ENCODE measurements at places on chromosomes 2 and 18. TPM values are rescaled to one million over a fixed set of nuclear protein-coding genes. Genes with fewer than 3 reads are reported as not detected.

DNA sequence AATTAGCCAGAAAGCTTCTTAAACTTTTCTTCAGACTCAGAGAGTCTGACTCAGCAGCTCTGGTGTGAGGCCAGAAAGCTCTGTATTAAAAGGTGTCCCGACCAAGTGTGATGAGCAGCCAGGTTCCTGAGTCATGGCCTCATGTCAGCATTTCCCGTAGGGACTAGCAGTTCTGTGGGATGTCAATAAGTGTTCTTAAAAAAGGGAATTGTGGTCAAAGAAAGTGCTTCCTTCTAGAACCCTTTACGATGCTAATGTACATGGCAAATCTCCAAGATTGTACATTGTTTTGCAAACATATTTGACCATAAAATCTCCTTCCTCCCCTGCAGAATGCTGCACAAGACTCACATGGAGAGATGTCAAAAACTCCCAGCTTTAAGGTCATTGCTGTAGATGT, 80.1 kb downstream of the PLA2R1 start:
- H3K27me3 ChIP-seq: no peaks in the 10 kb centered on the region
- H3K4me1 ChIP-seq: peaks cover 5% of the 10 kb centered on the region
- DNase-seq: no peak
- H3K36me3 ChIP-seq: no peaks in the 10 kb centered on the region

DNA sequence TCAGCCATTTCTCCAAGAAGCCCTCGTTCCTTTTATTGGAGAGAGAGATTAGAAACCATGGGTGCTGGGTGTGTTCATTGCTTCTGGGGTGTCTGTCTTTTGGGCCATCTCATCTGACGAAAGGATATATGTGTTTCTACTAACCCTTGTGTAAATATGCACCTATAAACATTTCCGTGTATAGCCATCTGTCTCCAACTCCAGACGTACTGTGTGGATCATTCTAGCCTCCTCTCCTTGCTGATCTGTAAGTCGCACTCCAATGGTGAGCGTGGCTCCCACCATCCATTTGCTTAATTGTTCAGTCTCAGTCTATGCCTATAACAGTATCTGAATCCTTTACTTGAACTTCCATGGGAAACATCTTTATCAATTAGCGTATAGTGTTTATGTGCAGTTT, 1.8 kb downstream of the RBFA start:
- H3K4me3 ChIP-seq: no peak overlapping the region
- H3K27me3 ChIP-seq: peaks cover 16% of the 10 kb centered on the region
- peaks cover 21% of the 10 kb centered on the region for H3K4me1 ChIP-seq
- no peak overlapping the region for H3K27ac ChIP-seq
- peaks cover 16% of the 10 kb centered on the region for H3K36me3 ChIP-seq

DNA sequence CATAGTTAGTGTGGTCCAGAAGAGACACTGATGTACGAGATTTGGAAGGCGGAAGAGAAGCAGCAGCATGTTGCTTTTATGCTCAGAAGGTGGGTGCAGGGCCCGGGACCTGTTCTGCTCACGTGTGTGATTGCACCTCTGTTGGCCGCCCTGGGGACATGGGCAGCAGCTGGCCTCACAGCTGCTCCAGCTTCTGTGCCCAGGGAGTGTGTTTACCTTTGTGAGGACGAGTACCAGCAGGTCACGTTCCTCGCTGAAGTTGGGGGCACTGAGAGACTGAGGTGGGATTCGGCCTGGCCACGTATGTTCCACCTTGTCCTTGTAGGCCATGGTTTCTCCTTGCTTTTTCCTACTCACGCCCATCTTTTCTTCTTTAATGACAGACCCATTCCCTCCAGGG, 86.3 kb downstream of the PMAIP1 start:
- H3K4me3 ChIP-seq: no peak overlapping the region
- no peaks in the 10 kb centered on the region for H3K36me3 ChIP-seq
- no peak for DNase-seq
- H3K27me3 ChIP-seq: no peaks in the 10 kb centered on the region

- no peak for DNase-seq
- H3K4me1 ChIP-seq: no peaks in the 10 kb centered on the region
- H3K27ac ChIP-seq: no peak overlapping the region
- no peaks in the 10 kb centered on the region for H3K36me3 ChIP-seq
- peaks cover 2% of the 10 kb centered on the region for H3K27me3 ChIP-seq
- H3K4me3 ChIP-seq: no peak overlapping the region
These were observed 208.8 kb upstream of the CRIM1 start for GRCh38 chr2:36146765-36147164.

- peaks cover 5% of the 10 kb centered on the region for H3K27me3 ChIP-seq
- no peak overlapping the region for H3K27ac ChIP-seq
- peaks cover 3% of the 10 kb centered on the region for H3K36me3 ChIP-seq
- H3K4me3 ChIP-seq: no peak overlapping the region
These were observed 2.9 kb upstream of the GAL3ST2 start for GRCh38 chr2:241773511-241774418.

GRCh38 chr2:10579876-10580514, 109.8 kb downstream of the NOL10 start:
- peaks cover 5% of the 10 kb centered on the region for H3K27me3 ChIP-seq
- no peak overlapping the region for H3K27ac ChIP-seq
- H3K4me1 ChIP-seq: no peaks in the 10 kb centered on the region

DNA sequence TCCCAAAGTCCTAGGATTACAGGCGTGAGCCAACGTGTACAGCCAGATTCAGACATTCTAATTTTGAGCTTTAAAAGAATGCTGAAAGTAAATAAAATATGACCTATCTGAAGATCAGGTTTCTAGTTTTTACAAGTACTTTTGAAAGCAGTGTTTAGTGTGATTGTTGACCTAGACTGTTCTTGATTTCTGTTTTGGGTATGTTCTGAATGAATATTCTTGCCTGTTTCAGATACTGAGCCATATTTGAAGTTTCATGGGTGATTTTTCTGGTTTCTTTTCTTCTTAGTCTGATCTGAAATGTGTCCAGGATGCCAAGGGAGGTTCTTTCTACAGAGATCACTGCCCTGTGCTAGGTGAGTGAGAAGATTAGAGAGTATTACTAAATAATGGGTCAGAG, 37.2 kb downstream of the MIB1 start:
- H3K36me3 ChIP-seq: peaks cover 17% of the 10 kb centered on the region
- DNase-seq: no peak

DNA sequence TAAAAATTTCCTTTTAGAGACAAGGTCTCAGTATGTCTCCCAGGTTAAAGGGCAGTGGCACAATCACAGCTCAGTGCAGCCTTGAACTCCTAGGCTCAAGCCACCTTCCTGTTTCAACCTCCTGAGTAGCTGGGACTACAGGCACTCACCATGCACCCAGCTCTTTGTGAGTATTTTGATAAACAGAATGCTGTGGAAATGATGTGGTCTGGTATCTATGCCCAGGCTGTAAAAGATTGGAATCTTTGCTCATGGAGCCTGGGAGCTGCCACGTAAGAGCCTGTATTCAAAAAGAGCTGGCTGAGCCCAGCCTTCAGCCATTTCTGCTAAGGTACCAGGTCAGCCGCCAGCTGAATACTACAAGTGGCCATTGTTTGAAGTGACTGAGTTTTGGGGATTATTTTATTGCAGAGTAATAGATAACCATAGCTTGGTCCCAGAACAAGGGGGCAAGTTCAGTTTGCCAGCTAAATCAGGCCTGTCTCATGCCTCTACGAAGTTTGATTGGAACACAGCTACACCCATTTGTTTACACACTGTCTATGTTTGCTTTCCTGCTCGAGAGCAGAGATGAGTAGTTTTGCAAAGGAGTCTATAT, 21.3 kb upstream of the ARL5A start:
- no peak overlapping the region for H3K27ac ChIP-seq
- peaks cover 1% of the 10 kb centered on the region for H3K27me3 ChIP-seq
- no peaks in the 10 kb centered on the region for H3K36me3 ChIP-seq
- peaks cover under 1% of the 10 kb centered on the region for H3K4me1 ChIP-seq
- no peak overlapping the region for H3K4me3 ChIP-seq

DNA sequence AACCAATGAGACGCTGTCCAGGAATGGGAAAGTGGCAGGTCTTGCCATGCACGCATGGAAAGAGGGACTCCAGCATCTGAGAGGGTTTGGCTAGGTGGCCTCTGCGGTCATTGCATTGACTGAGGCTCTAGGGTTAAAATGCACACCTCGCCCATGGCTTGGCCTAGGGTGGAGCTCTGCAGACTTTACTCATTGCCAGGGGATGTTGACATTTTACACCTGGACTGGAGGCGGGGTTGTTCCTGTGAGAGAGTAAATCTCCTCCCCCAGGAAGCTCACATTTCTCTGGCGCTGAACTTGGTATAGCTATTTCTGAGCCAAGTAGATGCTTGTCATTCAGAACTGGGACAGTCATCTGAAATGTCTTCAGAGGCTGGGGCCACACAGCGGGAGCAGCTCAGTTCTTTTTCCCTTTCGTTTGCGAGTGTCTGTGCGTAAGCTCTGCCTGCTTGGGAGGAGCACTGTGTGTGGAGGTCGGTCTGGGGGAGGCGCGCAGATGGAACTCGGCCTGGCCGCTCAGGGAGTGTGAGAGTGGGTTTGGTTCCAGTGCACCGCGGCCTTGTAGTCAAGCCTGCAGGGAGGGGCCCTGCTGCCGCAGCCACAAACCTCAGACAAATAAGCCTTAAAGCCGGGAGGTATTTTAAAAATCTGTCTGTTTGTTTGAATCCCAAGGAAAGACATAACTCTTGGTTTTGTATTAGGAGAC, 76.5 kb downstream of the LPIN1 start:
- no peak for DNase-seq
- H3K4me1 ChIP-seq: no peaks in the 10 kb centered on the region
- H3K36me3 ChIP-seq: peaks cover 33% of the 10 kb centered on the region
- H3K4me3 ChIP-seq: no peak overlapping the region

GRCh38 chr2:143183804-143184463, 54.7 kb downstream of the ARHGAP15 start:
- no peak for DNase-seq
- no peak overlapping the region for H3K27ac ChIP-seq
- no peaks in the 10 kb centered on the region for H3K4me1 ChIP-seq
- no peaks in the 10 kb centered on the region for H3K36me3 ChIP-seq

GRCh38 chr2:120881981-120882788, 146.5 kb downstream of the GLI2 start:
- no peak overlapping the region for H3K4me3 ChIP-seq
- H3K4me1 ChIP-seq: peaks cover 5% of the 10 kb centered on the region
- H3K27ac ChIP-seq: no peak overlapping the region
- no peak for DNase-seq
- H3K36me3 ChIP-seq: no peaks in the 10 kb centered on the region
- H3K27me3 ChIP-seq: no peaks in the 10 kb centered on the region

- H3K36me3 ChIP-seq: no peaks in the 10 kb centered on the region
- DNase-seq: no peak
- no peak overlapping the region for H3K4me3 ChIP-seq
- no peaks in the 10 kb centered on the region for H3K27me3 ChIP-seq
- H3K4me1 ChIP-seq: no peaks in the 10 kb centered on the region
These were observed 21.6 kb upstream of the SPATA3 start for GRCh38 chr2:230974096-230974913.

POMC gene
- 0.64 TPM for total RNA-seq

FZD7 gene
- 42.2 TPM for total RNA-seq

ARHGAP28 gene
- total RNA-seq: 350 TPM

C2orf80 gene
- not detected for total RNA-seq

PARD6G gene
- total RNA-seq: 10.4 TPM

Measured in endothelial cell (in vitro differentiated cells).